ENCODE measurements at places on chromosomes 16 and 17.

GRCh38 chr16:67663151-67663876, 2.6 kb downstream of the PARD6A start:
- peak; percentile 14 for DNase-seq

GRCh38 chr17:58936295-58936694, 170.4 kb downstream of the TRIM37 start:
- DNase-seq: no peak

GRCh38 chr17:247767-248166, 66.3 kb upstream of the DOC2B start:
- DNase-seq: no peak

DNA sequence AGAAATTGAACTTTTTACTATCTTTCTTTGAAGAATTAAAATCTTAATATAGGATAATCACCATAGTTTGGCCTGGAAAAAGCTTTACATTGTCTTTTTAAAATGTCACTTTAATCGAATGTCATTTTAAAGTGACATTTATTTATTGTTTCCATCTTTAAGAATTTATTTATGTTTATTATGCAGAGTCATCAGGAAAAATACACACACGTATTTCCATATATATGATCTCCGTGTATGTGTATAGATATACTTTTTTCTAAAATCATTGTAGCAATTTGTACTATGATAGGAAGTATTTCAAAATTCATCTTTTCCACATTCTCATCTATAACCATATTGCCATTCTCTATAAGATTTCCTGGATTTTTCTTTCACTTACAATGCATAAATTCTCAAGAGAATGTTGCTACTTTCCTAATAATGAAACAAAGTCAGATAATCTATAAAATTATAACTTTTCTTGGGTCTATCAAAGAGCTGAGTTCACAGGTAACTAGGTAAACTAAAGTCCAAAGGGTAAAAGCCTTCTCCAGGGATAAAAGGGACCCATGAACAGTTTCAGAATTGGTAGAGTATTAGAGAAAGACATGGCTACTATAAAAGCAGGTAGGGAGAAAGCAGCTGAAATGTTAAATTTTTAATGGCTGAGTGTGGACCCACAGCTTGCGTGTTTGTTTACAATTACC, 11.9 kb downstream of the ABCA8 start:
- no peak for DNase-seq

DNA sequence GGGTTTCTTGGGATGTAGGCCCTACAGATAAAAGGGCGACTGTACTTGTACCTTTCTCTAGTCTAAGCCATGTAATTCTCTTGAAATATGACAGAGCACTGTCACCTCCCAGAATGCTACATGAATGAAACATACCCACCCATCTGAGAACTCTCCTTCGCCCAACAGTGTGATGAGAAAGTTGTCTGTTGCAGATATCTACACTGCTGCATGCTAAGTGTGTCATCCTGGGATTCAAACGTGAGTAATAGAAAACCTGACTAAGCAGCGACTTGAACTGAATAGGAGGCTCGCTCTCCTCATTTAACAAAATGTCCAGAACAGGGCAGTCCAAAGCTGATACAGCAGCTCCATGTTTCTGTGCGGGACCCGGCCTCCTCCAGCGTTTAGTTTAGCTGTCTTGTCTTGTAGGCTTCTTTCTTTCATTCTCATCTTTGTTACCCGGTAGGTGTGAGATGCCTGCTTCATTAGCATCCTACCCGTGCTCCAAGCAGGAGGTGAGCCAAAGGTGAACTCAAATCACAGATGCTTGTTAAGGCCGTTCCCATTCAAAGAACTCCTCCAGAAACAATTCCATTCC, 211.9 kb downstream of the PRKCA start:
- DNase-seq: no peak

- DNase-seq: no peak
Measured at GRCh38 chr16:67339453-67339852, 12.8 kb downstream of the LRRC36 start.

GRCh38 chr17:4492721-4493561, 5.7 kb upstream of the SPNS2 start:
- DNase-seq: no peak

DNA sequence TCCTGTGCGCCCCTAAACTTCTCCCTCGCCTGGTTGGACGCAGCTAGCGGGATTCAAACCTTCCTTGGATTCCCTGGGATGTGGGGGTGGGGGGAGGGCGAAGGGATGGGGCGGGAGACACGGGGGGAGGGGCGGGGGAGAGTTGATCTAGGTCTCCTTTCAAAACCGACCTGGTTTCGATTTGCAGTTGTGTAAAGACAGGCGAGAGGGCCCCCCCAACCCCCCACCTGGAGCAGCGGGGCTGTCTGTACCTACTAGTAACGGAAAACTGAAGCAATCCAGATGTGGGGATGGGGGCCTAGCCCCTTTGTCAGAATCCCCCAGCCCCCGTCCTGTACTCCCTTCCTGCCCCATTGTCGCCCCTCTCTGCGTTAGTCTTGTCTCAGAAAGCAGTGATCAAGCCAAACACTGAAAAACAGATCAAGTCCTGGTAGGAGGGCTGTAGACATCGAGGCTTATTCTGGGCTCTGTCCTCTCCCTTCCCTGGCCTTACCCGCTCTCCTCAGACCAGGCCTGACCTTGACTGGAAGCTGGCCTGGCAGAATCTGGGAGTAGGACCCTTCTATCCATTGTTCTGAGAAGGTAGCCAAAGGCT, 902 bp downstream of the DLX4 start:
- no peak for DNase-seq

DNA sequence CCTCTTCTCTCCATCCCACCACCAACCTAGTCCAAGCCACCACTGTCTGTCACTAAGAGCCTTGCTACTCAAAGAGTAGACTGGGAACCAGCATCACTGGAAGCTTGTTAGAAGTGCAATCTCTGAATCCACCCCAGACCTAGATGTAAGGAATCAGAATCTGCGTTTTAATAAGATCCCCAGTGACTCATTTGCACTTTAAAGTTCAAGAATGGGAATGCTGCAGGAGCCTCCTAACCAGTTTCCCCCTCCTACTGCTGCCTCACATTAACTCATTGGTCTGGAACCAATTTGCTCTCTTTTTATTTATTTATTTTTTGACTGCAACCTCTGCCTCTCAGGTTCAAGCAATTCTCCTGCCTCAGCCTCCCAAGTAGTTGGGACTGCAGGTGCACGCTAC, 19.8 kb upstream of the LYRM9 start:
- no peak for DNase-seq

DNA sequence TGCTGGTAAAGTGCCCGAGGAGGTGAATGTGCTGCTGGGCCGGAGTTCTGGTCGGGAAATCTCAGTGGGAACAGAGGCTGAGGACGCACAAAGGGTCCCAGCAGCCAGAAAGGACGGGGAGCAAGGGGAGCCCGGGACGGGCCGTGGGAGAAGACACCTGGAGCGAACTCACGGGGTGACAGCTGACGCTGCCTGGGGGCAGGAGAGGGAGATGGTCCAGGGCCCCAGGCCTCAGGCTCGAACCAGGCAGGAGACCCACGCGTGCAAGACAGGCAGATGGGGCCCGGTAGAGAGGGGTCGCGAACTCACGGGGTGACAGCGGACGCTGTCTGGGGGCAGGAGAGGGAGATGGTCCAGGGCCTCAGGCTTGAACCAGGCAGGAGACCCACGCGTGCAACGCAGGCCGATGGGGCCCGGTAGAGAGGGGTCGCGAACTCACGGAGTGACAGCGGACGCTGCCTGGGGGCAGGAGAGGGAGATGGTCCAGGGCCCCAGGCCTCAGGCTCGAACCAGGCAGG, 72.9 kb downstream of the METRNL start:
- no peak for DNase-seq

GRCh38 chr16:54879681-54880080, 51.0 kb upstream of the IRX5 start:
- no peak for DNase-seq

- no peak for DNase-seq
Measured at GRCh38 chr16:75065521-75066149, 50.9 kb downstream of the LDHD start.

Data from CD4-positive, alpha-beta T cell treated with Interleukin-15 for 4 hours (primary cell).